ENCODE measurements at places on chromosomes 4 and X.
A peak's percentile ranks its signal among the peaks of the same experiment; 100 is the strongest.

GRCh38 chr4:188161167-188161566 is 21.9 kb downstream of the TRIML1 start:
- no peak for DNase-seq

GRCh38 chr4:70239884-70240591 is 2.4 kb upstream of the CSN3 start:
- DNase-seq: no peak

GRCh38 chr4:135177321-135177720 is 975.7 kb upstream of the PABPC4L start:
- DNase-seq: no peak

DNA sequence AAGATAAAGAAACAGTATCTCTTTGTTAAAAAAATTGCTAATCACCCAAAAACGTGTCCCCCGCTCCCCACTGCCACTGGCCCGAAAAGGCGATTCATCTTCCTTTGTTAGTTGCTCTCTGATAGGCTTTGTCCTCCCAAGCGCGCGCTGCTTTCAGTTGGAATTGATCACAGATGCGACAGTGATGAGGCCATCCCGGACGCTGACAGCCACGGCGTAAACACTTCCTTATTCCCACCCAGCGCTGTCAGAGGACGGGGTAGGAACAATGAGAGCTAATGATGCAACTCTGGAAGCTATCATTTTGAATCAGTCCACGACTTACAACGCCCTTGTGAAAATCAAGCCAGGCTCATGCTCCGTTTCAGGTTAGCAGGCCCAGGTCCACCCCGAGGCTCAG is 21.4 kb downstream of the SOD3 start:
- DNase-seq: no peak

DNA sequence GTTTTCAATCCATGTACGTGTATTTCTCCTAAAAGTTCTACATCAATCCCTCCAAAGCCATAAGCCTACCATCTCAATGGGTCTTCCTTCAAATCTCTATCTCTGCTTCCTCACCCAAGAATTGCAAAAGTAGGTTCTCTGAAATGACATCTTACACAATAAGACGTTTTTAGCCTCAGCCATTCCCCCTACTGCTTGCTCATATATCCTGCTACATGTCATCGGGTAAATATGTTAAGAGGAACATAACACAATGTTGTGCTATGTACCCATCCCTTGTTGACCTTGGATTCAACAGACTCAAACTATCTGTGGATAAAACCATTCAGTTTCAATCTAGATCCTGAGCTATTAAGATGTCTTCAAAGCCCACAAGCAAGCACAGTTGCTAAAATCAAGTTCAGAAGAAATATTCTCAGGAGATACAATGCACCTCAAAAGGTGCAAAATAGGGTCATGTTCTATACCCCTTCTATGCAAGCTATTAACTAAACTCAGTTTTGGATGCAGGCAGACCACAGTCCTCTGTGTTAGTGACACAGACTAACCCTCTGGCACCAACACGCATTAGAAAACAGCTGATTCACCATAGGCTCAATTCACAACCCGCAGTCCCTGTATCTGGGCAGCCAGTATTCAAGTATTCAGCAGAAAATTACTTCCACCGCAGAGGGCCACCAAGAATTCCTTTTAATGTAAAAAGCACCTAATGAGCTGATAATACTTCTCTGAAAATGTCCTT is 56.8 kb downstream of the CD99L2 start:
- no peak for DNase-seq

DNA sequence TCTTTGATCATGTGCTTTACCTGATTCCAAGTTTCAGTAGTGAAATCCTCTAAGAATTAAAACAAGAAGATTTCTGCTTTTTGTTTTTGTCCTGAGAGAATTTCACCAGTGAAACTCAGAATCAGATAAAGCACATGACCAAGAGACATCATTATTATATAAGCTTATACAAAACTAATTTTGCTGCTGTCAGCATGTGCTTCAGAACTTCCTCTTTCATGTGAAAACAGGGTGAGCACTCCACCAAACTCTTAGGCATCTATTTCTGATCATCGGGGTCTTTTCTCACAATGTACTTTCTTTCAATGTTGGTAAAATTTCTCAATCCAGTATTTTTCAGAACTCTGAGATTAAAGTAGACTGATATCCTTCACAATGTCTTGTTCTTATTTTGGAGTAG is 152.1 kb downstream of the SLC39A8 start:
- DNase-seq: no peak

GRCh38 chr4:26197018-26197779 is 123.6 kb upstream of the RBPJ start:
- peak; percentile 77 for DNase-seq

- no peak for DNase-seq
Observed at GRCh38 chr4:86686741-86687140, 92.6 kb downstream of the PTPN13 start.

- no peak for DNase-seq
Observed at GRCh38 chr4:56641494-56642051, 39.5 kb downstream of the HOPX start.

DNA sequence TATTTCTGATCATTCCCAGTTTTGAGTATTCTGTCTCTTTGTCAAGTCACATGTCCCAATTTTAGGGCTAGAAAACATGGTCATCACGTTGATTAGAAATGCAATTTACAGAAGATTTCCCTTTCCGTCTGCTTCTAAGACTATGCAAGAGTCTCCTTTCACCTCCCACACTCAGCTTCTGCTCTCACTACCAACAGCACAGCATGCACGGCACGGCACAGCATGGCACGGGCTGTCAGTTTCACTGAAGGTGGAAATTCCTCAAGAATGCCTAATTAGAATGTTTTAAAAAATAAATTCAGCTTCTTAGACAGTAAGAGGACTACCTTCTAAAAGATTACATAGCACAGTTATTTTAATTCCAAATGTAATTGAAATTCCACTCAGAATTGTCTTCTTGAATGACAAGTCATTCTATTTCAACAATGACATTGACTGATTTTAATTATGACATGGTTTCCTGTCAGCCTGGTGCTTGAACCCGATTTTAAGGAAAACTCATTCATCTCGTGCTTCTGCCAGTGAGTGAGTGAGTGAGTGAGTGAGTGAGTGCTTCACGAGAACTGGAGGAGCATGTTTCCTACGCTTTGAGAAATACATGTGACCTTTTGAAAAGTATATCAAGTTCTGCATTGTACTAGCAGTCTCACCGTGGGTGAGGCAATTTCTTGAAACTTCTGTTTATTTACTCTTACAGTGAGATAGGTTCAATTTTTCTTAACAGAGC is 124.8 kb upstream of the SORBS2 start:
- DNase-seq: no peak

GRCh38 chrX:131987252-131987651 is 35.9 kb upstream of the STK26 start:
- no peak for DNase-seq
